ENCODE measurements at places on chromosomes 4 and X.

GRCh38 chr4:179163147-179163546 is 1720.9 kb upstream of the AGA start:
- no peak for DNase-seq

DNA sequence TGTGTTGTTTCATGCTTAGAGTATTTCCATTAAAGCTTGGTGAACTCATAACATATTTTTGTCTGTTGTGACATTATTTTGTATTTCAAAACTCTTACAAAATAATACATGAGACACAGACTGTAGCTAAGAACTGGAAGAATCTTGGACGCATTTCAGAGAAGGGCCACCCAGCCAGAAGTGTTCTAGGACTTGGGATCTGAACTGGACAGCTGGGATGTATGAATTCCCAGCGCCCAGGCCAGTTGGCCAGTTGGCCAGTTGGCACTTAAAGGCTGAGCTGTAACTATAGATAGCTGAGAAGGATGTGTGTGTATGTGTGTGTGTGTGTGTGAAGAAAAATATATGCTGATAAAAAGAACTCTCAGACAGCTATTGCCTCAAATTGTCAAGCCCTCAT is 193.4 kb upstream of the GPR101 start:
- no peak for DNase-seq

DNA sequence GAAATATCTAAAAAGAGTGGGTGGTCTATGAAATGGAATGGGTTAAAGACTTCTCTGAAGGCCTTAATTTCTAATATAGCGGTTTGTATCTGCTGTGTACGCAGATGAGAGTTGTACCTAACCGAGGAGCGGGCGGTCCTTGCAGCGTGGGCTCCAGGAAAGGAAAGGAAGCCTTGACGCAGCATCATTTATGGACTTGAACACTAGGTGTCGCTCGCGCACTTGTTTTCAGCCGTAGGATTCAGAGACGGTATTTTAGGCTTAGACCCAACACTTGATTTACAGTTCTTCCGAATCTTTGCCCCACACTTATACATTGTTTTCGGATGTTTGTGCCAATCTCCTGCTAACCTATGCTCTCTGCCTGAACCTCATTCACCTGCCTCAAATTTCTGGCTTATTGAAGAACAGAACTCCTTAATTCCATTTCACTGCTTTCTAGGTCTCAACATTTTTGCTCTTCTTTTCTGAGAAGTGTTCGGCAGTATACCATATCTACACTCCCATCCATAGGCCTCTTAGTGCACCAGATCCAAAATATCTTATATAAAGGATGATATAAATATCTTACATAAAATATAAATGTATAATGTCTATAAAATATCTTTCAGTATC is 48.9 kb upstream of the AADAT start:
- DNase-seq = peak; percentile 41

GRCh38 chrX:41167888-41168287 is 82.6 kb downstream of the USP9X start:
- DNase-seq = no peak

DNA sequence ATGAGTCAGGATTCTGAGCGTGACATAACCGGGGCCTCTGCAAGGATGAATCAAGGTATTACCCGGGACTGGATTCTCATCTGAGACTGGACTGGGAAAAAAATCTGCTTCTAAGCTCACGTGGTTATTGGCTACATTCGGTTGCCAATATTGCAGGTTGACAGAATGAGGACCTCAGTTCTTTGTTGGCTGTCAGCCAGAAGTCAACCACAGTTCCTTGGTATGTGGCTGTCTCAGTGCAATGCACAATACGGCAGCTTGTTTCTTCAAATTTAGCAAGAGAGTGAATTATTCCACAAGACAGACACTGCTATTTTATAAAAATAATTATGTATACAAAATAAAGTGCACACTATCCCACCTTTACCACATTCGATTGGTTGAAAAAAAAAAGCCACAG is 424.2 kb downstream of the KLHL4 start:
- DNase-seq = no peak

DNA sequence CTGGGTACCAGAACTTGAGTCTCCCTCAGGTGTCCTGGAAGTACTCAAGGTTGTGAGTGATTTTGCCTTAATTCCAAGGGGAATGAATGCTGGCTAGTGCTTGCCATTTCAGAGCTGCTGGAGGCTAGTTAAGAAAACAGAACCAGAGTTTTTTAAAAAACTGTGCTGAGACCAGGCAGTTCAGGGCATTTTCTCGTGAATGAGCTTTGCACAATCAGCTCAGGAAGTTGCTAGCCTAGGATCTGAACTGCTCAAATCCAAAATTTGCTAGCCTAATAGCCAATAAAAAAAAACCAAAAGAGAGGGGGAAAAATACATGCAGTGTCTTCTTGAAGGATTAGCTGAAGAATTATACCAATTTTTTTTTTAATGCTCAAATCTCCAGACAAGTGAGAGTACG is 292.7 kb downstream of the FBXW7 start:
- no peak for DNase-seq

DNA sequence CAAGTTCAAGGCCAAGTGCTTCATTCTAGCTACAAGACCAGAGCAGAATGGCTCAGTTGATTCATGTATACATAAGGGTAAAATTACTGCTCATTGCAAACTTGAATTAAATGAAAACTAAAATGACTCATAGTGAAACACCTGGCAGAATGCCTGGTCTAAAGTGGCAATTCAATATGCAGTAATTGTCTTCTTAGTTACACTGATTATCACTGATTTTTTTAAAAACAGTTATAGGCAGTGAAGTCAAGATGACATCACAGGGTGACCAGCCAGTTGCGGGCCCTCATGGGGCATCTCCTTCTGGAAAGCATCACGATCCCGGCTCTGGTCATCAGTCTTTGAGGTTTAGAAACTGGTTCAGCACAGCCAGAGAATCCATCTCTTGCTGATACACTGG is 154.2 kb downstream of the RAB28 start:
- no peak for DNase-seq

- no peak for DNase-seq
Observed at GRCh38 chr4:23889391-23889790, 456 bp downstream of the PPARGC1A start.

GRCh38 chr4:100356172-100356571 is 161.7 kb downstream of the EMCN start:
- no peak for DNase-seq

DNA sequence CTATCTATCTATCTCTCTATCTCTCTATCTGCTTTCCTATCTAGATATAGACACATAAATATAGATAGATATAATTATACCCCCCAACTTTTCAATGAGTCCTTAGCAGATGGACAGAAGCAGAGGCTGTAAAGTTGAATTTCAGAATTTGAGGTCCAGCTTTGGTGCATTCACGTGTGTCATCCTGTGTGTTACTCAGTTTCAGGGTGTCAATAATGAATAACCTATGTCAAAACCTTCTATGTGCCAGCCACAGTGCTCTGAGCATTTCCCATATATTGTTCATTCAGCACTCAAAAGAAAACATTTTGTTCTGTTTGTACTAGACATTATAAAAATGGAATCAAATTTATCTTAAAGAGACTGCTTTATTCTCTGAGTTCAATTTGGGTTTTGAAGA is 310.0 kb downstream of the ARHGAP24 start:
- DNase-seq = no peak

DNA sequence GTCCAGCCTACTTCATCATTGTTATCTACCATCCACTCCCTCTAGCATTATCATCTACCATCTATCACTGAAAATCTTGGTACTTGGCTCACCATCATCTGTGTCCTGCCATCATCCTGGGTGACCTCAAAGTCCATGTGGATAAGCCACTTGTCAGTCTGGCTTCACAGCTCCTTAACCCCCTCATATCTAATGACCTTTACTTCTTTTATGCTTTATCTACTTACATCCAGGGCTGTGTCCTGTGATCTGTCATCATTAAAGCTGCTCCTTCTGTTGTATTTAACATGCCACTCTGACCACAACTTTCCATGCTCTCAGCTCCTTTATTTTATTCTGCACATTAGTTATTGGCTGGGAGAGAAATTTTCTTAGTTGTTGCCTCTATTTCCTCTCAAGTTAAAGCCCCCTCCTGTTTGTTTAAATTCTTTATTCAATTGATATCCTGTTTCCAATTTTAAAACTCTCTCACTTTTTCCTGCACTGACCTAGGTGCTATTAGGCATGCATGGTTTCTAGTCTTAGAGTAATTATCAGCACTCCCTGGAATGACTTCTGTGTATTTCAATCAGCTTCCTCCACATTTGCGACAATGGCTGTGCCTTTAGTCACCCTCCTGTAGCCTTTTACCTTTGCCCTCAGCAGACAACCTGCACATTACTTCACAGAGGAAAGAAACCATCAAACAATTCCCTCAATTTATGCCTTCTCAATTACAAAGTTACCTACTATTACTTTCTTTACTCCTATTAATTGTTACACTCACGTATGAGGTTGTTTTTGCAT is 8.1 kb upstream of the FABP2 start:
- DNase-seq = no peak

DNA sequence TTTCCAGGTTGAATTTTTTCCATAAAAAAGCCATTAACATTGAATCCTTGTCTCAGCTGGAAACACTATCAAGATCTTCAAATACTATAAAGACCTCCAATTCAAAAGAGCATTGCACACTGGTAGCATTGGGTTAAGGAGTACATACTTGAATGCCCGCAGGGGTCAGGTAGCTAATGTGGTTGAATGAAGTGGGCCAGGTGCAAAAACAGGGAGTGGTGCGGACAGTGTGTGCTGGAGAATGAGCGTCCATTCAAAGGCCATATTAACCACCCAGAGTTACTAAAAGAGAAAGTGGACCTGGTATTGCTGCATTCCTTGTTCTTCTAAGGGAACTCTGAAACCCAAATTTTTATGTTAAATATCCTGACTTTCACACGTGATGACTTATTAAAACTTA is 91.6 kb downstream of the NYX start:
- DNase-seq = no peak

DNA sequence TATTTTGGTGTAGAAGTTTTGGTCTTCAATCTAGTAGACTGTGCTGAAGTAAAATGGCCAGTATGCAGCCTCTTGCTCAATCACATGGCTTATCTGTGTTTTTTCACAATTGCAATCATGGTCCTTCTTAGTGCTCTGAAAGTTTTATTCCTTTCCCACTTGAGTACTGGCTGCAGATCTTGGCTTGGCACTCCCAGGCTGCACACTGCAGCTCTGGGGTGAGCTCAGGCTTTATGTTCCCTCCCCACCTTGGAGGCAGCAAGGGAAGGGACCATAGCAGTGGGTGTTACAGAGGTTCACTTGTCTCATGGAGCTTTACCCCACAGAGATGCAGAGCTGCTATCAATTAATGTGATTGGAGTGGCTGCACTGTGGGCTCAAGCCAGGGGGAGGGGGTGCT is 156.0 kb downstream of the TENT5D start:
- DNase-seq = no peak

DNA sequence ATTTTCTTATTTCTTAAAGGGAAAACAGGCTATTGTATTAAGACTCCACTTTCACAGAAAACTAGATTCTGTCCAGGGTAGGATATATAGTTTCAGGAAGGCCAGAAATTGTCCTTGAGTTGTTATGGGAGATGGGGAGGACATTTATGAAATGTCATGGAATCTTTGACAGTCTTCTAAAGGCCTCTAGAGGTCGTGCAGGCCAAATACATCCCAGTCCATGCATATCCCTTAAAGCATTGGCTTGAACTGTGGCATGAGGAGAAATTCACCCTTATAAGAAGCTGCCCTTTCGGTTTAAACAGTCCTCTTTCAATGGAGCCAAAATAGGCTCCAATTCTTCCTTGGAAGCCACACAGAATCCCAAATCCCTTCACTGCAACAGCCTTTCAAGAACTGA is 183.6 kb upstream of the NOCT start:
- DNase-seq = no peak

DNA sequence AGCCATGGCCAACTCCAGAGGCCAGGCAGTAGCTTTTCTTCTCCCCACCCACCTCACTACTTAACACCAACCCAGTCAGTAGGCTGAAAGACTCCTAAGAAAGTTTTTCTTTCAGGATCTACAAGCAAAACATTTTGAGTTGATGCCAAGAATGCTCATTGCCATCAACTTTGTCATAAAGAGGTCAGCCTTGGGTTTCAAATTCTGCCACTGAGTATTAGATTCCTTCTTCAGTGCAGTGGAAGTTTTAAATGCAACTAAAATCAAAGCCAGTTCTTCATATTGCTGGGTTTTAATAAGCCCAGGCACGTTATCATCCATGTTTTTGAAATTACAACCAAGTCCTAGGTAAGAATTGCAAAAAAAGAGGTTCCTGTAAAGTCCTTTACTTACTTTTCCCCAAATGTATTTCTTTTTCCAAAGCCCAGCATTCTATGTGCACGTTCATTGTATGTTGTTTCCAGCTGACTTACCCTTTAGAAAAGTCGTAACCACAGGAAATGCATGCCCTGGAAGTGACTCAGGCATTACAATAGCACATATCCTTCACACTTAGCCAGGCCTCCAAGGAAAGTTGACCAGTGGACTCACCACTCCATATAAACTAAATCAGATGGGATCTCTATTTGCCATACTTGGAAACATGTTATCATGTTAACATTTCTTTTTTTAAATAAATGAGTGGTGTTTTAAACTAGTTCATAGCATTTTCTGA is 229.9 kb downstream of the SOX3 start:
- DNase-seq = no peak
